ENCODE measurements at places on chromosomes 12 and 14. TPM values are rescaled to one million over a fixed set of nuclear protein-coding genes. Genes with fewer than 3 reads are reported as not detected.

The LRFN5 gene
- not detected for total RNA-seq

The TAS2R43 gene
- 2.1 TPM for total RNA-seq

The GZMH gene
- total RNA-seq = 4.0 TPM

The LRP6 gene
- total RNA-seq = 5.7 TPM

The KRT6C gene
- not detected for total RNA-seq

The REM2 gene
- total RNA-seq = 4.5 TPM

The SIX4 gene
- total RNA-seq = not detected

DNA sequence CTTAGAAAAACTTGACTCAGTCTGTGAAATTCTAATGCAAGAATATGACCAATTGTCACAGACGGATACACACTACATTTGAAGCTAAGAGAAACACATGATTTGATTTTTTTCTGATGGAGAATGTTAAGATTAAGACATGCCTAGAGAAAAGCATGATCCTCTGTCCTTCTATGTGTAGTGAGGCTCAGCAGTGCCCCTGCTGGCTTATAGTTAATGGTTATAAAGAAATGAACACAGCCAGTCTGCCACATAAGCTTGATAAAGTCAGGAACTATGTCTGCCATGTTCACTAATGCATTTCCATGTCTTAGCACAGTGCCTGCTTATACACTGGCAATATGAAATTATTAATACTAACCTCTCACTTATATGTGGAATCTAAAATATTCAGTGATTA, 168.1 kb upstream of the DAAM1 start:
- DNase-seq = no peak
- no peaks in the 10 kb centered on the region for H3K4me1 ChIP-seq
- H3K4me3 ChIP-seq = no peak overlapping the region
- no peaks in the 10 kb centered on the region for H3K27me3 ChIP-seq
- H3K36me3 ChIP-seq = no peaks in the 10 kb centered on the region

DNA sequence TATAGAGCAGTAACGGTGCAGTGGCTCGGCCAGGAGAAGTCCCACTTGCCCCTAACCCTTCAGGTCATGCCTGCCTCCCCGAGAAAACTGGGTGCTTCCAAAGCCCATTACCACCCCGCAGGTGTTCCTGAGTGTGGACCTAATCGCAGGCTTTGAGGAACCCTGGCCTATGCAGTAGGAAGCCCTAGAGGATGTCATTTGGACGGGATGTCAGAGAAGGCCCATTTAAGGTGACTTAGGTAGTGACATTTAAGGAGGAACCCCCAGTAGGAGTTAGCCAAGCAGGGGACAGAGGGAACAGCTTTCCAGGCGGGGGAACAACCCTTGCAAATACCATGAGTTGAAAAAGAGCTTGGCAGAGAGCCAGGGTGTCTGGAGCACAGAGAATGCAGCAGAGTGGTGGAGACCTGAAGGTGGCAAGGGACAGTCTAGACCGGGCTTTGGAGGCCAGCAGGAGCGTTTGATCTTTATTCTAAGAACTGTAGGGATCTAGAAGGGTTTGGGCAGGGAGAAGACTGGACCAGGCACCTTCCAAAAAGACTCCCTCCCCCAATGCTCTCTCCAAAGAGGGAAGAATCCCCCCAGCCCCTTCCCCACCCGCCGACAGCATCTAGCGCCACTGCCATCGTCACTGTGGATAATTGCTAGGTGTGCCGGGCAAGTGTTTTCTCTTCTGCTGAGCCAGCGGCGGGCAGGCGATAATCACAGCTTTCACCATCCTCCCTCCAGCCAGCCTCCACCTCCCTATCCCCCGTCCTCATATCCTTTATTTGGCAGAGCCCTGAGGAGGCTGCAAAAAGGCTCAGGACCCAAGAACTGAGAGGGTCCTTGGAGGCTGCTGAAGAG, 33.3 kb upstream of the BEGAIN start:
- peaks cover 34% of the 10 kb centered on the region for H3K27me3 ChIP-seq
- H3K27ac ChIP-seq = no peak overlapping the region
- no peak for DNase-seq
- no peaks in the 10 kb centered on the region for H3K36me3 ChIP-seq
- no peak overlapping the region for H3K4me3 ChIP-seq

- peaks cover 2% of the 10 kb centered on the region for H3K4me1 ChIP-seq
- no peak for DNase-seq
- peaks cover 24% of the 10 kb centered on the region for H3K36me3 ChIP-seq
- H3K4me3 ChIP-seq = no peak overlapping the region
Measured at GRCh38 chr12:130827432-130827831, 11.6 kb downstream of the STX2 start.

DNA sequence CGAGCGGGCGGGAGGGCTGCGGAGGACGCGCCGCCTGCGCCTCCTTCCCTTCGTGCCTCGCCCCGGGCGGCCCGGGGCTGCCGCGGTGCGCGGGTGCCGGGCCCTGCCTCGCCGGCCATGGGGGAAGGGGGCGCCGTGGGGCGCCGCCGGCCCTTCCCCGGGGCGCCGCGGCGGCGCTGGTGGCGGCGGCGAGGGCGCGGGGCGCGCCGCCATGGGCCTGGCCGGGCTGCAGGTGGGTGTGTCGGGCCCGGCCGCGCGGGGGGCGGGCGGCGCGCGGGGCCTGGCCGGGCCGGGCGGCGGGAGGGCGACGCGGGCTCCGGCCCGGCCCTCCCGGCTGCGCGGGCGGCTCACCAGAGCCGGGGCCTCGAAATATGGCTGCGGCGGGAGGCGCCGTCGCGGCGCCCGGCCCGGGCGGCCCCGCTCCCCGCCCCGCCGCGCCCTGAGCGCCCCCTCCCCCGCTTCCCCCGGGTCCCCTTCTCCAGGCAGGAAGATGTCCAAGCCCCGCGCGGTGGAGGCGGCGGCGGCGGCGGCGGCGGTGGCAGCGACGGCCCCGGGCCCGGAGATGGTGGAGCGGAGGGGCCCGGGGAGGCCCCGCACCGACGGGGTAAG, 5.1 kb downstream of the KMT5A start:
- no peak overlapping the region for H3K4me3 ChIP-seq
- peaks cover 38% of the 10 kb centered on the region for H3K4me1 ChIP-seq
- peaks cover 16% of the 10 kb centered on the region for H3K36me3 ChIP-seq
- no peaks in the 10 kb centered on the region for H3K27me3 ChIP-seq

DNA sequence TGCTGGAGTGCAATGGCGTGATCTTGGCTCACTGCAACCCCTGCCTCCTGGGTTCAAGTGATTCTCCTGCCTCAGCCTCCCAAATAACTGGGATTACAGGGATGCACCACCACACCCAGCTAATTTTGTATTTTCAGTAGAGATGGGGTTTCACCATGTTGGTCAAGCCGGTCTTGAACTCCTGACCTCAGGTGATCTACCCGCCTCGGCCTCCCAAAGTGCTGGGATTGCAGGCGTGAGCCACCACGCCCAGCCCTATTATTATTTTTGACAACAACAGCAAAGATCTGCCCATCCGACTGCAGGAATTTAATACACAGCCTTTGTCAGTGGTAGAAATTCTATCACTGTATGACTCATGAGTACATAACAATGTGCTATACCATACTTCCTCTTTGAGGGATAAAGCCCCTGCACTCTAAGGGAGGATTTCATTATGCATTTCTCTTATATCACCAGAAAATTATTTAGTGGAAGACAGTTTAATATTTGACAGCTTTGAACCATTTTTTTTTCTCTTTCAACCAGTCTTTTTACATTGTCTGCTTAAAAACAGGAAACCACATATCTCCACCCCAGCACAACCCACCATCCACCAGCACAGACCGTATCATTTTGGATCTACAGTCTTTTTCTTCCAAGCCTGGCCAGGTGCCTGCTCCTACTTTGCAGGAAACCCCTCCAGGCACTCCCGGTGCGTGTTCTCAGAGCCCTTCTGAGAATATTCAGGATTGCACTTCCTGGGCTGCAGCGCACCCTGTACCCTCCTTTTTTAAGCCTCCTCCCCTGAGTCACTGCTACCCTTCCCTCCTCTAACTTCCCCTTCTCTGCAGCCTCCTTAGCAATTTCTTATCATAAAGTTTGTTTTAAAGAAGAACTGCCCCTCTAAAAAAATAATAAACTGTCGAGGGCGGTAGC, 594 bp downstream of the ARHGDIB start:
- H3K36me3 ChIP-seq = no peaks in the 10 kb centered on the region
- H3K4me3 ChIP-seq = peak overlapping the region; percentile 88
- DNase-seq = peak; percentile 56
- peak overlapping the region; percentile 97 for H3K27ac ChIP-seq
- H3K27me3 ChIP-seq = no peaks in the 10 kb centered on the region
- peaks cover 49% of the 10 kb centered on the region for H3K4me1 ChIP-seq

DNA sequence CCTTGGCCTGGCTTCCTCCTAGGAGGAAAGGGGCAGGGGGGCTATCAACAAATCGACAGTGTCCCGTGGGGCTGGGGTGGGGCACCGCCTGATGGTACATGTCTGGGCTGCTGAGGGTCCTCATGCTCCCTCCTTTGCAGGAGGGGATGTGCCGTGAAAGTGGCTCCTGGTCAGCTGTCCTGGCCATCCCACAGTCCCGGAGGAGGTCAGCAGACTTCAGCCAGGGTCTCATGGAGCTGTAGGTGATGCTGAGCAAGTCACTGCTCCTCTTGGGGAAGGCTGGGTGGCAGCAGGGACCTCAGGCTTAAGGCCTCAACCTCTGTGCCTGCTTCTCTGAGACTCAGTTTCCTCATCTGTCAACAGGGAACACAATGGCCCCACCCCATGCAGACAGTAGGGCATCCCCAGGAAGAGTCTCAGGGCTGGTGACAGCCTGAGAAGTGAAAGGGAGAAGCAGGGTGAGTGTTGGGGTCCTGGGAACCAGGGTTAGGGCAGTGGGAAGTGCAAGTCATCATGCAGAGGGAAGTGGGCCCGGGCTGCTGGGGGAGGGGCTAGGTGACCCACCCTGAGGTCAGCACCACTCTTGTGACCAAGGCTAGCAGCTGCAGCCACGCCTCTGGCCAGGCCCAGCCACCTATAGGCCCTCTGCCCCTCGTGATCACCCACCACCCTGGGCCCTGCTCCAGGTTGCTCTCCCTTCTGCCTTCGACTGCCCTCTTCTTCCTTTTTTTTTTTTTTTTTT, 4.4 kb upstream of the TNFAIP2 start:
- no peaks in the 10 kb centered on the region for H3K36me3 ChIP-seq
- DNase-seq = no peak
- H3K4me1 ChIP-seq = no peaks in the 10 kb centered on the region
- H3K4me3 ChIP-seq = no peak overlapping the region
- H3K27ac ChIP-seq = no peak overlapping the region

DNA sequence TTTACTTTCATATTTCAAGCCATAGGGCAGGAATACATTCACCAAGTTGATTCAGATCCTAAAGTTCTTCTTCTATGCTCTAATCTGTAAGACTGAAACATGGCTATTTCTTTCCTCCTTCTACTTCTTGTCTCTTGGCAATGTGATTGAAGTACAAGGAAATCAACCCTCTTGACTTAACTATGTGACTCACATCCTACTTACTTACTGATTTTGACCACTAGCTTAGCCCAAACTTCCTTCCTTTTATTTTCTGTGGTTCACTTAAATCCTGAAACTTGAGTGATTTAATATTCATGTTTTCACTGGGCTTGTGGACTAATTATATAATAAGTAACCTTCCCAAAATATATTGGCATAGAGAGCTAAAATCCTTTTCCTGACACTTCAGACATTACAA, 111.2 kb upstream of the NOVA1 start:
- no peaks in the 10 kb centered on the region for H3K36me3 ChIP-seq
- no peak overlapping the region for H3K4me3 ChIP-seq
- H3K4me1 ChIP-seq = no peaks in the 10 kb centered on the region

Measured in T-cell (primary cell).